ENCODE measurements at places on chromosomes 4 and X.

- peak; percentile 84 for DNase-seq
Observed at GRCh38 chr4:39464886-39465501, 6.1 kb downstream of the LIAS start.

- no peak for DNase-seq
Observed at GRCh38 chr4:11842620-11843263, 414.0 kb upstream of the HS3ST1 start.

GRCh38 chr4:30863021-30863420 lies 142.9 kb downstream of the PCDH7 start:
- DNase-seq = no peak

GRCh38 chrX:36908801-36909675 lies 99.1 kb upstream of the FAM47C start:
- DNase-seq = peak; percentile 33

GRCh38 chr4:793941-794621 lies 31.8 kb downstream of the CPLX1 start:
- no peak for DNase-seq

DNA sequence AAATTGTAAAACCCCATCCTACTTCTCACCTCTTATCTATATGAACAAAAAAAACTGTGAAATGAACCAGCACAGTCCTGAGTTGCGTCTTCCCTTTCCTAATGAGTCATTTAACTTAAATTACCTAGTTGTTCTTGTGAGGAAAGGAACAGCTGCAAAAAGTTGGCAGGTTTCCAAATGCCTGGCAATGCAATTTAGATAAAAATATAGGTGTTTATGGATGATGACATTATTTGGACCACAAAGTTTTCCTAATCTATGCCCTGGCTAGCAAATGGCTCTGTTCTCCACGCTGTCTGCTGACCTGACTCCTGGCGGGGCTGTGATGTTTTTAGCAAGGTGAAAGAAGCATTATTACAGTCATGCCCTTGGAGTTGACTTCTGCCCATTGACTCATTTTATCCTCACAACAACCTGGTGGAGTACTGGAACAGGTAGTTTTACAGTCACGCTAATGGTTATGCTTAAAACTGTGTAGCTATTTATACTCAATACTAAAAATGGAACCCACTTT lies 29.8 kb upstream of the RELL1 start:
- no peak for DNase-seq

DNA sequence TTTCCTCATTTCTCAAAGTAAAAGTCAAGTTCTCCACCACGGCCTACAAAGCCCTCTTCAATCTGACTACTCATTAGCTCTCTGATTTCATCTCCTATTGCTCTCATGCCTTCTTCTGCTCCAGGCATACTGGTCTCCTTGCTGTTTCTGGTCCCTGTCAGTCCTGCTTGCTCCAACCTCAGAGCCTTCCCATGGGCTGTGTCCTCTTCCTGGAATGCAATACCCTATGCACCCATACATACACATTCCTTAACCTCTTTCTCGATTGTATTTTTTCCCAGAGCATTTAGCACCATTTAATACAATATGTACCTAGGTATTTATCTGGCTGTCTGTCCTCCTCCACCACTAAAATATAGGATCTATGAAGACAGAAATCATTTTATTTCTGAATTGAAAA lies 385.2 kb downstream of the GASK1B start:
- DNase-seq = no peak

GRCh38 chr4:177640864-177641263 lies 198.6 kb upstream of the AGA start:
- DNase-seq = no peak

DNA sequence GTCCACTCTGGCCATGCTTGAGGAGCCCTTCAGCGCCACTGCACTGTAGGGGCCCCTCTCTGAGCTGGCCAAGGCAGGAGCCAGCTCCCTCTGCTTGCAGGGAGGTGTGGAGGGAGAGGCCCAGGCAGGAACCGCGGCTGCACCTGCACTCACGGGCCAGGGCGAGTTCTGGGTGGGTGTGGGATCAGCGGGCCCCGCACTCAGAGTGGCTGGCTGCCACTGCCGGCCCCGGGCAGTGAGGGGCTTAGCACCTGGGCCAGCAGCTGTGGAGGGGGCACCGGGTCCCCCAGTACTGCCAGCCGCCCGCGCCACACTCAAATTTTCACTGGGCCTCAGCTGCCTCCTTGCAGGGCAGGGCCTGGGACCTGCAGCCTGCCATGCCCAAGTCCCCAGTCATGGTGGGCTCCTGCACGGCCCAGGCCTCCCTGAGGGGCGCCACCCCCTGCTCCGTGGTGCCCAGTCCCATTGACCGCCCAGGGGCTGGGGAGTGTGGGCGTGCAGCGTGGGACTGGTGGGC lies 347.2 kb upstream of the SPOCK3 start:
- no peak for DNase-seq

GRCh38 chr4:57265831-57266582 lies 155.8 kb upstream of the IGFBP7 start:
- no peak for DNase-seq

DNA sequence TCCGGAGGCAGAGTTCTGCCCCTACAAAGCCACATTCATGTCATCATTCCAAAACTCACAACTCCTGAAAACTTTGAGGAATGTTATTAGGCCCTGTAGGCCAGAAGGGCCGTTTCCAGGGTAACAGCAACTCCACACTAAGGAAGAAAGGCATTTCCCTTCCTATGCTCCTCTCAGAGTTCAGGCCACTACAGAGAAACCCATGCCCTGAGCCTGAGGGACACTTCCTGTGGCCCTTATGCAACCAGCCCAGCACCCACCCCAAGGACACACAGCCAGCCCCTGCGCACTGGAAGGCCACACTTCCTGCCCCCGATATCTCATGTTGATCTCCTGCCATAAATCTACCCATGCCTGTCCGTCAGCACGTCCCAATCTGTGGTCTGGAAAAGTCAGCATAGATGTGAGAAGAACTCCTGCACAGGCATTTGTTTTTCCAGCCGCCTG lies 289.3 kb downstream of the BCOR start:
- peak; percentile 37 for DNase-seq

GRCh38 chrX:71650333-71650969 lies 16.9 kb upstream of the LOC101059915 start:
- DNase-seq = peak; percentile 5

DNA sequence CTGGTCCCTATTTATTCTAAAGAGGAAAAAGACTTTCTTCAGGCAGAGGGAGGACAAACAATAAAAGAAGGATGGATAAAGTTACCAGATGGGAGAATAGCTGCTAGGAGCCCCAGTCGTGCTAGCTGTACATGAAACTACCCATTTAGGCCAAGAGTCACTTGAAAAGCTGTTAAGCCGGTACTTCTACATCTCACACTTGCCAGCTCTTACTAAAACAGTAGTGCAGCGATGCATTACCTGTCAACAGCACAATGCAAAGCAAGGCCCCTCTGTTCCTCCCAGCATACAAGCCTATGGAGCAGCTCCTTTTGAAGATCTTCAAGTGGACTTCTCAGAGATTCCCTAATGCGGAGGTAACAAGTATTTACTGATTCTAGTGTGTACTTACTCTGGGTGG lies 1138.8 kb downstream of the ARAP2 start:
- DNase-seq = no peak

- DNase-seq = no peak
Observed at GRCh38 chr4:76879731-76880364, 18.1 kb downstream of the SOWAHB start.

DNA sequence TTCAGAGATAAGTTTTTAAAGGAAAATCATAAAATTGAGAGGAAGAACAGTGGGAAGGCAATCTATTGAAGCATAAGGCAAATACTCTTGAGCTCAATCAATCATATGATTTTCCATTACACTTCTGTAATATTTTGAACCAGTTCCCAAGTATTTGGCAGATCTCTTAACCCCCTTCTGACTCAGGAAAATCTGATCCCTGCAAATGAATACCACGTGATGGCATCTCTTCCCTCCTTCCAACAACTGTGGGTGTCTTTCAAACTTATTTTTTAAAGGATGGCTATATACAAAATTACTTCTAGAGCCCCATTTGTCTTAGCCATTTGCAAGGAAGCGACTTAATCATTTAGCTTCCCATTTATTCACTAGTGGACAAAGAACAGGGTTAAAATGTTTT lies 41.9 kb downstream of the AMOT start:
- no peak for DNase-seq

DNA sequence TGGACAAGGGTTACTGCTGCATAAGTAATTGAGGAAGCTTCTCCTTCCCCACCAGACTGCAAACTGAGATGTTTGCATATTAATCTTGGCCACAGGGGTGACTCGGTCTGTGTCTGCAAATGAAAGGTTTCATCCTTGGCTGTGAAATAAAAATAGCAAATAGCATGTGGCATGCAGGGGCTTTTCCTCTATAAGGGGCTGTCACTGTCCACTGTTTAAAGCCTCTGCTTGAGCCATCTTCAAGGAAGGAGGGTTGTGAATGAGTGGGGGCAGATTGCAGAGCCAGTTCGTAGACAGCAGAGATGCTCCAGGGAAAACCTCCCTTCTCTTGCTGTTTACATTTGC lies 33.3 kb downstream of the TMSB4X start:
- DNase-seq = peak; percentile 44

DNA sequence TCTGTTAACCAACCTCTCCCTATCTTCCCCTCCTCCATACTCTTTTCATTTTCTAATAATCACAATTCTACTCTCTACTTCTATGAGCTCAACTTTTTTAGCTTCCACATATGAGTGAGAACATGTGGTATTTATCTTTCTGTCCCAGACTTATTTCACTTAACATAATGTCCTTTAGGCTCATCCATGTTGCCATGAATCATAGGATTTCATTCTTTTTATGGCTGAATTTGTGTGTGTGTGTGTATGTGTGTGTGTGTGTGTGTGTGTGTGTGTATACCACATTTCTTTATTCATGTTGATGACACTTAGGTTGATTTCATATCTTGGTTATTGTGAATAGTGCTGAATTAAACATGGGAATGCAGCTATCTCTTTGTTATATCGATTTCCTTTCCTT lies 37.4 kb downstream of the RUFY3 start:
- DNase-seq = no peak

GRCh38 chrX:74377282-74377681 lies 44.0 kb upstream of the SLC16A2 start:
- DNase-seq = no peak

GRCh38 chrX:3713225-3713936 lies at the start of gene PRKX:
TSS of gene PRKX (minus strand) at chrX:3713649. CDS start at chrX:3713253, 396 bp downstream.
- DNase-seq = peak; percentile 35

DNA sequence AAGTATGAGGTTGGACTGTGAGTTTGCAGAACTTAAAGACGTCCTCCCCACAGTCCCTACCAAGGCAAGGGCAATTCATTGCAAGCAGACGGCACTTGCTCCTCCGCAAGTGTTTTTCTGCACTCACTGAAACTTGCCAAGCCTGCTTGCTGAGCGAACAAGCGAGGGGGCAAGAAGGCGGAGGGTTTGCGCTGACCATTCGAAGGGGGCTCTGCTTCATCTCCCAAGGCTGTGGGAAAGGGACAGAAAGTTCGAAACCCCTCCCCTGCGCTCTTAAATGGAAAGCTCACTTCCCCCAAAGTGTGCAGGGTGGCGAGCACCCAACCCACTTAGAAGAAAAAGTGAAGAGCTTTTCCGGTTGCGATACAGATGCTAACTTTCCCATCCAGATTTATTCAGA lies 1.4 kb downstream of the MID1 start:
- DNase-seq = no peak

- DNase-seq = no peak
Observed at GRCh38 chr4:15550491-15550890, 80.8 kb downstream of the CC2D2A start.

GRCh38 chrX:31355206-31355955 lies 283.5 kb upstream of the FTHL17 start:
- no peak for DNase-seq

GRCh38 chrX:105869701-105870100 lies 47.4 kb downstream of the NRK start:
- no peak for DNase-seq

DNA sequence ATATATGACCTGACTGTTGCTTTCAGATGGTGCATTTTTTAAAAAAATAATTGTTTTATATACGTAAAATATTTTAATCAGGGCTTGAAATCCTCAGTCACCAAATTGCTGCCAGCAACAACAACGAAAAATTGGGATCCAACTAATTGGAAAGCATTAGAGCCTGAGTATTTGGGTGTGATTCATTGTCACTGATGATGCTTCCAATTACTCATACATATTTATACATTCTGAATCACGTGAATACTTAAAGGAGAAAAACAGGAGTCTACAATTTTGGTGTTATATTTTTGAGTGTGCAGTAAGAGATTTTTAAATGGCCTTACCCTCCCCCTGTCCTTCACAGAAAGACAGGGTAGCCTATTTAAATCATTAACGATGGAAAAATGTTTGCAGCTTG lies 765.6 kb upstream of the TENM3 start:
- no peak for DNase-seq

GRCh38 chrX:119541188-119541587 lies 24.0 kb downstream of the STEEP1 start:
- DNase-seq = no peak

- no peak for DNase-seq
Observed at GRCh38 chr4:168221301-168221700, 97.3 kb downstream of the DDX60 start.

DNA sequence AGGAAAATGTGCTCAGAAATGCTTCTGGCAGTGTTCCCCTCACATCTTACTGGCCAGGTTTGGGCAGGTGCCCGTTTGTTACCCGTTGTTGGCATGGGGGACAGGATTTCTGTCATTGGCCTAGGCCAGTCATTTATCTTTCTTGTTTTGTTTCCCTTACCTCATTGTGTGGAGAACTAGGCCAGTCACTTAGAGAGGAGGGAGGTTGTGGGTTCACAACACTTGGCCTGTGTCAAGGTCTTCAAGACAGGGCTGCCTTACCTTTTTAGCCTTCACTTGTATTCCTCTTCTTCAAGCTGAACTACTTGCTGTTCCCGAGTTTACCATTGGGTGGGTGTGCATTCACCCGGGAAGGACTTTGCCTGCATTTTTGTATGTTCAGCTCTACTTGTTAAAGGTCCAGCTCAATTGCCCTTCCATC lies 17.7 kb downstream of the SNX25 start:
- no peak for DNase-seq

GRCh38 chr4:101660607-101661006 lies 129.9 kb upstream of the BANK1 start:
- no peak for DNase-seq

DNA sequence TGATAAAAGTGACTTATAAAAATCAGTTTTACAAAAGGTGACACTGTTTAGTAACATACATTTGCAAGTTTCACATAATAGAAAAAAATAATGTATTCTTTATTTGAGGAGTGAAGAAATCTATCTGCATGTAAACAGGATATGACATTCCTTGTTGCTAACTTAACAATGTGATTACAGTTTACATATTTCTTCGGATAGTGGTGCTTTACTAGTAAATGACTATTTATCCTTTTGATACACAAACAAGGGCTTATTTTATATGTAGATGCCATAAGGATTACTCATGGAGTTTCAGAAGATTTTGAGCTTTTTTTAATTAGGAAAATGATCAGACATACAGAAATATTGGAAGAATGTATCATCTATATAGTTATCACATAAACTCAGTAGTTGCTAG lies 126.5 kb downstream of the SLIT2 start:
- DNase-seq = no peak

Measured in MV-4-11 (cell line).